ENCODE measurements at places on chromosomes 1 and 21.

GRCh38 chr1:21244154-21244553, 46.1 kb downstream of the ECE1 start:
- DNase-seq: no peak

DNA sequence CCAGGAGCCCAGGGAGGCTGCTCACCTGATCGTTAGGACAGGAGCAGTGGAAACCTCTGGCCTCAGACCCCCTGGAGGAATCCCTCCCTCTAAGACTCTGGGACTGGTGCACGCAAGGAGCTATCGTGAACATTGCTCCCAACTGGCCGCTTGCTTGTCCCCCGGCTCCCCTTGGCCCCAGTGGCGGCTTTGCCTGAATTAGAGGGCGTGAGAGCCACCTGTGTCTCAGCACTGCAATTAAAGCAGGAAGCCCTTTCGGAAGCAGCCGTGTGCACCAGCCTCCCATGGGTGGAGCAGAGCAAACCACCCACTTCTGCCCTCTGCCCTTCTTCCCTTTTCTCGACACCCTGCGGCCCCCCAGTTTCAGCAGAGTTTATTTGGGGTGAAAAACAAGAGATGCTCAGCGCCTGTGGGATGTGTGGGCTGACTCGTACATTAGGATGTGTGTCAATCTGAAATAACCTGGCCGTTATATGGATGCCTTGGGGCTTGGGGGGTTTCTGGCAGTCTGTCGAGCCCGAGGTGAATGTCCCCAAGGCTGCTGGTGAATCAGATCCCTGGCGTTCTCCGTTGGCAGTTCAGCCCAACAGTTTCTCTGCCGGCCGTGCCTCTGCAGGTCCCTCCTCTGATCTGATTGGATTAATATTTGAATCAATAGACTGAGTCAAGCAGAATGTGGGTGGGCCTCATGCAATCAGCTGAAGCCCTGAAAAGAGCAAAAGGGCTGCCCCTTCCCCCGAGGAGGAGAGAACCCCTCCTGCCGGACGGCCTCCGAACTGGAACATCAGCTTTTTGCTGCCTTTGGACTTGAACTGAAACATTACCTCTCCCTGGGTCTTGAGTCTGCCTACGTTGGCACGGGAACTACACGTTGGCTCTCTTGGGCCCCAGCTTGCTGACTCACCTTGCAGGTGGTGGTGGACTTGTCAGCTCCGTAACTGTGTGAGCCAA, 7.3 kb upstream of the UMODL1 start:
- no peak for DNase-seq

- DNase-seq: no peak
Observed at GRCh38 chr21:41634211-41634694, 126.3 kb upstream of the TMPRSS2 start.

DNA sequence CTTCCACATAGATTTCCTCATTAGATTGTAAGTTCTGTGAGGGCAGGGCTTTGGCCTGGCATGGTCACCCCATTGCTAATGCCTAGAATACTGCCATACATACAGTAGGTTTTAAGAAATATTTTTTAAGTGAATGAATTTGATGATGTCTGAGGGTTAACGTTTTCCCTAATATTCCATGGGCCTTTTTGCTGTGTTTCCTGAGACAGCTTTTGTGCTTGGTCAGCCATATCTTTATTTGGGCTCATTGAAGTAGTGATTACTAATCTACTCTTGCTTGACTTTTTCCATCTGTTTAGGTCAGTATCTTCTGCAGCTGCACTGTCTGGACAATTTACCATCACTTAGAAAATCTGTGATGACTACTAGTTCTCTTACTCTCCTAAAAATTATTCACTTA, 3.5 kb downstream of the CDC42 start:
- DNase-seq: no peak

GRCh38 chr21:37557261-37557950, 190.8 kb downstream of the DYRK1A start:
- DNase-seq: no peak
